Activated T-helper 17 cell treated with anti-CD3 and anti-CD28 coated beads, Interleukin-2, amount 50 U/mL, for 72 hours (primary cell): ENCODE measurements at places on chromosomes 11 and 22. TPM values are rescaled to one million over a fixed set of nuclear protein-coding genes. Genes with fewer than 3 reads are reported as not detected.
A peak's percentile ranks its signal among the peaks of the same experiment; 100 is the strongest.

DNA sequence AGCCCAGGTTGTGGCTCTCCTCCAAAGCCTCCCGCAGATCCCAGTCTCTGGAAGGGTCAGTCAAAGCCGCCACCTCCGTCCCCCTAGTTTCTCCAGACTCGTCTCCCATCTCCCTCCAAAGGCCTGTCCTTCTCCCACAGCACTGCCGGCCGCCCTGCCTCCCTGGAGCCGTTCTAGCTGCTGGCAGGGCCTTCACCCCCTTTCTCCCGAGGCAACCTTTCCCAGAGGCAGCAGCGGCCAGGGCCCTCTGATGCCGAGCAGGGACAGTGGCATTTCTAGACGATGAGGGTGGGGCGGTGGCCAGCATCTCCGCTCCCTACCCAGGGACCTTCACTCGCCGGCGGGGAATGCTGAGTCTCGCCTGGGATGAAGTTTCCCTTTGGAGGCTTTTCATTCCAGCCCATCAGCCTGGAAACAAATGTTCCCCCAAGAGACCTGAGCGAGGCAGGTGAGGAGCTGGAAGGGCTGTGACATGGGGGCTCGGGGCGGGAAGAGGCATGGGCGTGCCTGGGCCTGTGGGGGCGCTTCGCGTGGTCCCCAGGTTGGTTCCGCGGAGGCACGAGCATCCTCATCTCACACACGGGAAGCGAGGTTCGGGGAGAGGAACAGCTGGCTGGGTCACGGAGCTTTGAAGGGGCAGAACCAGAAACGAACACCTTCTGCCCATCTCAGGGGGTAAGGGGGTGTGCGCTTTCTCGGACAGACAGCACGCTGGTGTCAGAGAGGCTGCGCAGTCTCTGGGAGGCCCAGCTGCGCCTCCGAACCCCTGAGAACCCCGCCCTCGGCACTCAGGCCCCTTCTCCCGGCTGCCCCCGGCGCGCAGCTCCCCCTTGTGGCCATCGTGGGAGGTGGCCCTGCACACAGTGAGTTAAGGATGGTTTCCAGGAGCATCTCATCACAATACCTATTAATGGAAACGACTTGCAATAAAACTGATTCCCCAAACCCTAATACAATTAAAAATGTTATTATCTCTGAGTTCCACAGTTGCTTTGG lies 18.1 kb upstream of the KLHL35 start:
- no peak for ATAC-seq

DNA sequence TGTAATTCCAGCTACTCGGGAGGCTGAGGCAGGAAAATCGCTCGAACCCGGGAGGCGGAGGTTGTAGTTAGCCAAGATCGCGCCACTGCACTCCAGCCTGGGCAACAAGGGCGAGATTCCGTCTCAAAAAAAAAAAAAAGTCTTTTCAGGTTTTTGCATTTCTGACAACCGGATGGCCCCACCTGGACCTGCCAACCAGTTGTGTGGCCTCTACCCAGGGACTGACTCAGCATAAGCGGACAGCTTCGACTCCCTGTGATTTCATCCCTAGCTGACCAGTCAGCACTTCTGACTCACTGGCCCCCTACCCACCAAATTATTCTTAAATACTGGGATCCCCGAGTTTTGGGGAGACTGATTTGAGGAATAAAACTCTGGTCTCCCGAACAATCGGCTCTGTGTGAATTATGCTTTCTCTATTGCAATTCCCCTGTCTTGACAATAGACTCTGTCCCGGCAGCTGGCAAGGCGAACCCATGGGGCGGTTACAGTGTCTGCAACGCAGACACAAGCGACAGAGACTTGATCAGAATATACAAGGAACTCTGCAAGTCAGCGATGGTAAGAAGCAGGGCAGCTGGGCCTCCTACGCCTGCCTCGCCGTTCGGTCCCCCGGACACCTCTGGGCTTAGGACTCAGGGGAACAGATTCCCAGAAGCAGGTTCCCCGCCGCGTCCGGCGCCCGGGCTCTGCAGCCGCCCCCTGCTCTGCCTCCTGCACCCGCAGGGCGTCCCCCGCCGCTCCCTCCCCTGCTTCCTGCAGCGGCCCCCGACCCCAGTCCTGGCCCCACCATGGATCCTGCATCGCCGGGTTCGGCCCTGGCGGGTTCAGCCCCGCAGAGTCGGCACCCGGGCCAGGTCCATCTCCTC lies 741 bp upstream of the TALDO1 start:
- ATAC-seq, result peak; percentile 47

DNA sequence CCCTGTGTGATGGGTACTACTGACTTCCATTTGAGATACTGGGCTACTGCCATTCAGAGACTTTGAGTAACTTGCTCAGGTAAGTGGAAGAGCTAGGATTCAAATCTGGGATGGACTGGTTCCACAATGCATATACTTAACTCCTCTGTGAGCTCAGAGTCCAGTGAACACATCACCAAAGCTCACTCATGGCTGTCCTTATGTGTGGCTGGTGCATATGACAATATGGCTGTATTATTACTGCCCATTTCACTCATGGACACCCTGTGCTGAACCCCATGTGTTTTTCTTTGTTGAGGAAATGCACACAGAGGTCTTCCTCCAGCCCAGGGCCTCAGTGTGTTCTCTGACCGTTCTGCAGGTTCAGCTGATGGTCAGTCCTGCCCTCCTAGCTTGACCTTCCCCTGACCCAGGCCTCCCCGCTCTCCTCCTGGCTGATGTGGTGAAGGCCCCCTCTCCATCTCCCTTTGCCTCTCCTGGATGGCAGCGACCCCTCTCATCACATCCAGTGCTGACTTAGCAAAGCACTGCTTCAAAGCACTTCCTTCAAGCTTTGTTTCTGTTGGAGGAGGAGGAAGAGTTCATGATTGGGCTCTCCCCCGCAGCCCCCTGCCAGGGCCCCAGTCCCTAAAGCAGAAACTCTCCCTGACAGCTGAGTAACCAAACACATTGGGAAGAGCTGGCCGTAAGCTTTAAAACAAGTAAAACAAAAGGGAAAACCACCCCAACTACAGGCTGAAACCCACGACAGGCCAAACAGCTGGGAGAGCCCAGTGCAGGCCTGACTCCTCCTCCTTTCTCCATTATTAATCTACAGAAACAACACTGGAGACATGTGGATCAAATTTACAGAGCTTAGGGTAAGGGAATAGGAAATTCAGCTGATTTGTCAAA lies 101.2 kb downstream of the NAT10 start:
- ATAC-seq, result no peak

GRCh38 chr11:65069217-65069616 lies 10.9 kb upstream of the NAALADL1 start:
- no peak for ATAC-seq

DNA sequence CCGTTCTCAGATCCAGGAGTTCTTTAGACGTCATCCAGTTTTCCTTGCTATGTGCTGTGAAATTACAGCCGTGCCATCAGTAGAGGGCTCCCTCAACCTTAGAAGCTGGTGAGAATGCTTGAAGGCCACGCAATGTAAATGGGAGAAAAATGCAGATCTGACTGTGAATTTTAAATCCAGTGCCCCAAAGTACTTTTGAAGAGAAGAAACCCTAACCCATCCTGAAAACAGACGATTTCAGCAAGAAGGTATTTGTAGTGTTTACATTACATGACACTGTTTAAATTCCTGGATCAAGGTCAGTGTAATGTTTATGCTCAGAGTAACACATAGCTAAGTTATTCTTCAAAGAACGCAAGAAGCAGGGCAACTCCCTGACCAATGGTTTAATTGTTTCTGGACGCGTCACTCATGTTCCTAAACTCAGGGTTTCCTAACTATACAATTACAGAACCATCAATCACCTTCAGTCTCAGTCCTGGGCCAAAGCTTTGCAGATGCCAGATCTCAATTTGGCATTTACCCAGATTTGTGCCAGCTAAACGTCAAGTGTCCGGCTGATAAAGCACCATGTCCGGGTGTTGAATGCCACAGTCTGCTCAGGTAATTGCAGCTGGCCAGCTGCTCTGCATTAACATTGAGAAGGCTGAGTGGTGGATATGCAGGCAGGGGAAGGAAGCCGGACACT lies 38.2 kb downstream of the ADAMTS8 start:
- no peak for ATAC-seq

DNA sequence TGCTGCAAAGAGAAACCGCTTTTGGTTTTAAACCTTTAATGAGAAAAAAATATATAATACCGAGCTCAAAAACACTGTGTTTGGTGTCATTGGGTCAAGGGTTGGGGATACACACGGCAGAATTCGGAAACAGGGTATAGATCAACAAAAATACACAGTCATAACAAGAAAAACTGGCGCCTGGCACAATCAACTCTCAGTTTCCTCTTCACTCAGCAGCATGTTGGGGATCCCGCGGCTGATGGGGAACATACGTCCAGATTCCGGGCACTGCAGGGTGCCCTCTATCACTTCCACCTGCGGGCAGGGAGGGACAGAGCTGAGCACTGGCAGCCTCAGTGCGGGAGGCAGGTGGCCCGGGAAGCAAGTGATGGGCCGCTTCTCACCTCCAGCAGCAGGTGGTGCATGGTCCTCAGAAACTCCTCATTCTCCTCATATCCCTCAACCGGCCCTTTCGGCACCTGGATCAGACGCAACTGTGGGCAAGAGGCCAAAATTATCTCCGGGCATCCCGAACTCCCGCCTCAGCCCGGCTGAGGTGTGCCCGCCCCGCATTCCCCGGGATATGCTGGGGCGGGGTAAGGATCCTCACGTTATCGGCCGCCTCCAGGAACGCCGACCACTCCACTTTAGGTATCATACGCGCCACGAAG lies 561 bp downstream of the TRMT112 start:
- peak; percentile 5 for ATAC-seq

DNA sequence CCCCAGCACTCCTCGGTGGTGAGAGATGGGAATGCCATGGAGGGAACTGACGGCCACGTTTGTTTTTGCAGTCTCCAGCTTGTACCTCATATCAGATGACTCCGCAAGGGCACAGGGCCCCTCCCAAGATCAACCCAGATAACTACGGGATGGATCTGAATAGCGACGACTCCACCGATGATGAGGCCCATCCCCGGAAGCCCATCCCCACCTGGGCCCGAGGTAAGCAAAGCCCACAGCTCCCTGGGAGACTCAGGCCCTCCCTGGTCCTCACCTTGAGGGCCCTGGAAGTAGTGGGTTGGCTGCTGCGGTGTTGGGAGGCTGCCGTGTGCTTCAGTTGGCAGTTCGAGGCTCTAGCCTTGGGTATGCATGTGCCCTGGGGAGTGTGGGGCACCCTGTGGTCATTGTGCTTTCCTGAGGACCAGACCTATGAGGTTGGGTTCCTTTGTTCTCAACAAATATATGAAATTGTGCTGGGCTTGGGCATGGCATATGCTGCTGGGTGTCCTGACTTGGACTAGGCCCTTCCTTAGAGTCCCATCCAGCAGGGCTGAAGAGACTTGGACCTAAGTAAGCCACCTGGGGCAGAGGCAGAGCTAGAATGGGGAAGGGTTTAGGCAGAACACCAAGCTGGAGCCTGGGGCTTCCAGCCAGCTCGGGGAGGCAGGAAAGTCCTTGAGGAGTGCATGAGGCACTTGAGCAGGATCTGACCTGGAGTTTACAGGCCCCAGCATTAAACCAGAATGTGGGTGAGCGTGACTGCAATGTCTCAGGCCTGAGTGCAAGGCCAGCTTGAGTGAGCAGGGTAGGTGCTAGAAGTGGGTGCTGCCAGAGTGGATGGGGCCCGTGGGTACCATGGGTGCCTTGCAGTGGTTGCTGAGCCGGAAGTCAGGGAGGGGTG lies 26.4 kb downstream of the INCENP start:
- ATAC-seq, result no peak

DNA sequence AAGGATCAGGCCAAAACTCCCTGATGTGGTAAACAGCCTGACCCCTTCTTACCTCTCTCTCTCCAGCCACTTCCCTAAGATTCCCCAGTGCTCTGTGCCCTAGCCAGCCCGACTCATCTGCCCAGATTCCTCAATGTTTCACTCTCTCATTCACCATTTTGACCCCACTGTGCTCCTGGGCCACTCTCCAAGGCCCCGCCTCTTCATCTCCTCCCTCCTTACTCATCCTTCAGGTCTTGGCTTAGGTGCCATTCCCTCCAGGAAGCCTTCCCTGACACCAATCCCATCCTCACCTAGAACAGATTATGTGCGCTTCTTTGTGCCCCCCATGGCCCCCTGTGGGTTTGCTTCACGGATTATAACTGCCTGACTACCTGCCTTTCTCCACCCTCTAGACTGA lies 13.2 kb downstream of the SLC43A3 start:
- no peak for ATAC-seq

- ATAC-seq, result no peak
These were observed 25.9 kb upstream of the KCNJ11 start for GRCh38 chr11:17414317-17414737.

GRCh38 chr22:29987137-29987536 lies 93.1 kb upstream of the HORMAD2 start:
- ATAC-seq, result peak; percentile 39

- peak; percentile 35 for ATAC-seq
These were observed 24.7 kb downstream of the LAYN start for GRCh38 chr11:111565114-111565720.

DNA sequence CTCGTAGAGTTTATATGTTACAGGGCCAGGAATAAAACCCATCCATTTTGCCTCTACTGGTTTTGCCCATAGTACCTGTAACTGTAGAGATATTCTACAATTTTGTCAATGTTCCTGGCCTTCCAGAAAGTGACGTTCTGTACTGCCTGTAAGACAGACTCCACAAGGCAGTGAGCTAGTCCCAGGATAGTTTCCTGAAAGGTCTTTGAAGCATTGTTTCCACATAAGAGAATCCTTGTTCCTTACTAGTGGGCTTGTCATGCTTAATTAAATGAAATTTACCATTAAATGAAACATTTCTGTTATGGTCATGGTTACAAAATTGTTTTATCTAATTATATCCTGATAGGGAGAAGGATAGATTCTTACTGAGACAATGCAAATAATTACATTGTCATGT lies 80.4 kb downstream of the HSD17B12 start:
- ATAC-seq, result no peak

The ARFIP2 gene
- 48.8 TPM for total RNA-seq

The CCDC81 gene
- total RNA-seq, result 0.41 TPM

The PATE4 gene
- not detected for total RNA-seq

The RAB36 gene
- total RNA-seq, result 0.80 TPM

The C1QTNF5 gene
- not detected for total RNA-seq

The NXPE1 gene
- not detected for total RNA-seq
